ENCODE measurements at places on chromosomes 4 and X.

GRCh38 chr4:128289523-128290158, 2.0 kb upstream of the PGRMC2 start:
- DNase-seq: no peak

- no peak for DNase-seq
Measured at GRCh38 chrX:15497865-15498264, 2.7 kb upstream of the BMX start.

- DNase-seq: no peak
Measured at GRCh38 chr4:23097251-23097650, 404.5 kb downstream of the GBA3 start.

GRCh38 chr4:150178161-150178560, 99.9 kb downstream of the DCLK2 start:
- DNase-seq: no peak

DNA sequence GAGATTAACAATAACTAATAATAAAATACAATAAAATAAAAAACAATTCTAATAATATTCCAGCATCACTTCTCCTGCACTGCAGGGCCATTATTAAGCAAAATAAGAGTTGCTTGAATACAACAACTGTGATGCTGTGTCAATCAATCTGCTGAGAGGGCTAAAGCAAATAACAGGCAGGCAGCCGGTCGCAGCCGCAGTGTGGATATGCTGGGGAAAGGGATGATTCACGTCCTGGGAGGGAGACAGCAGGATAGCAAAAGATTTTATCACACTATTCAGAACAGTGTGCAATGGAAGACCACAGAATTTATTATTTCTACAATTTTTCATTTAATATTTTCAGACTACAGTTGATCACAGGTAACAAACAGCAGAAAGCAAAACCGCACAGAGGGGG, 76.5 kb upstream of the SMARCAD1 start:
- DNase-seq: no peak

DNA sequence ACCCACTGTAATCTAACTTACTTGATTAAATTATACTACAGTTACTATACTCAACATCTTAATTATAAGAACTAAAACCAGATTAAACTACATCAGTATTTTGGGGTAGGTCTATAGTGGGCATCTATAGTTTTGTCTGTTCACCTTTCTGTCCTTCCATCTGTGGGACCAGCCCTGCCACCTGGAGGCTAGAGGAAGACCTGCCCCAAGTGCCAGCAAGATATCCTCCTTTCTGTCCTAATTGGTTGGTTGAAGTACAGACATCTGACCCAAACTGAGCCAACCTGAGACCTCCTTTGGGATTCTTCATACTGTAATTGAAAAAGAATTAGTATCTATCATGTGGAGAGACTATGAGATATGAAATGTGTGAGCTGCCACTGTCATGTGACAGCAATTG, 172.2 kb upstream of the TLL1 start:
- DNase-seq: no peak

DNA sequence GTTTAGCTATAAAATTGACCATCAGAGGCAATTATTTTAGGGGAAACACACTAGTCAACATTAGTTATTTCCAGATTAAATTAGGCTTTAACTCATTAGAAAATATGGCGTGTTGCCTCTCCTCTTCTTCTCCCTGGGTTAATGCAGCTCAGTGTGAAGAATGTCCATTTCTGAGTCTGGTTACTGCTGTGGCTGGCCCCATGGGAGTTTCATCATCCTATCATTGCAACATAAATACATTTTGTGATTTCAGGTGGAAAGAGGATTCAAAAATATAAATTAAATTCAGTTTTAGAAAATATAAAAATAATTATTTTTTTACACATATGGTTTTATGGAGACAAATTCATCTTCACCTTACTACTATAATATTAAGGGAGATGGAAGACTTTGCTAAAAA, 288.5 kb upstream of the ARSJ start:
- no peak for DNase-seq

- DNase-seq: peak; percentile 16
Measured at GRCh38 chrX:87299563-87300160, 217.9 kb upstream of the KLHL4 start.
